KBM-7 (cell line): ENCODE measurements at places on chromosomes 12 and 14.
A peak's percentile ranks its signal among the peaks of the same experiment; 100 is the strongest.

DNA sequence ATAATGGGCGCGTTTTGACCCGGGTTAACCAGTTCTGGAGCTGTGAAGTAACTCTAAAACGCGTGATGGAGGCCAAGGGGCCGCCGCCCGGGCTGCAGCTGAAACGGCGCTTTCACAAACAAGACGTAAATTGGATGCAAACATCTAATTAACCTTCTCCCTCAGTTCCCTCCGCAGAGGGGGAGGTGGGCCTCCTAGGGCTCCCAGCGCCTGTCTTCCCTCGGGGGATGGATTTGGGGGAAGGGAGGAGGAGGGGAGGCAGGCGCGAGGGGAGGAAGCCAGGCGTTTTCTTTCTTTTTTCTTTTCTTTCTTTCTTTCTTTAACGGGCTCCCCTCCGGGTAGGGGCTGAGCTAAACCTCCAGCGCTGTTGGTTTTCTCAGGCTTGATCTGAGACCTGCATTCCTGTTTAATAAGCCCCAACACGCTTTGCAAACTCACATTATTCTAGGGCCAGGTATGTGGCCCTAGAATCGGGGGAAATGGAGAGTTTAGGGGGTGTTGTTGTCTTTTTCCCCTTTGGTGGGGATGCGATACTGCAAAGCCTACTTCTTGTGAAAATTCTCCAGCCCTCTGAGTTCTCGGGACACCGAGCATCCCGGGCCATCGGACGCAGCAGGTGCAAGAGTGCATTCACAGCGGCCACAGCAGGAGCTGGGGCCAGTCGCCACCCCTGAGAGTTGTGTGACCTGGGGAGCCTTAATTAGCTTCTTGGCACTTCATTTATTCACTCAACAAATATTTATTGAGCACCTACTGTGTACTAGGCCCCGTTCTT is 43.6 kb upstream of the LHX5 start:
- DNase-seq = no peak

- DNase-seq = no peak
These were observed 1133.0 kb downstream of the VRK1 start for GRCh38 chr14:97930166-97930565.

DNA sequence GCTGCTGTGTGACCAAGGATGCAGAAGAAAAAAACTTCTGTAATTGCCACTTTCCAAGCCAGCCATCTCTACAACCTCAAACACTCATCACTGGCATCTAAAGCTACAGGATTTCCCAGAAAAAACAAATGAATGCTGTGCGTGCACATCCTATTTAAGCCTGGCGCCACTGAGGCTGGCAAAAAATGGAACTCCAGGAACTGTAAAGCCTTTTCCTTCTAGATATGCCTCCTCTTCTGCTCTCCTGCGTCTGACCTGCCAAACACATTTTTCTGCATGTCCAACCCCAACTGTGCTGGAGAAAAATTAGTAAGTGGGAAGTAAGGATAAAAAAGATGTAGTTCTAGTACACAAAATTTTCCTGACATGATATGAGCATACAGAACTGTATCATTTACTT is 184.9 kb downstream of the ITPR2 start:
- DNase-seq = no peak

GRCh38 chr14:93991212-93991611 is 5.9 kb upstream of the CCDC197 start:
- no peak for DNase-seq

DNA sequence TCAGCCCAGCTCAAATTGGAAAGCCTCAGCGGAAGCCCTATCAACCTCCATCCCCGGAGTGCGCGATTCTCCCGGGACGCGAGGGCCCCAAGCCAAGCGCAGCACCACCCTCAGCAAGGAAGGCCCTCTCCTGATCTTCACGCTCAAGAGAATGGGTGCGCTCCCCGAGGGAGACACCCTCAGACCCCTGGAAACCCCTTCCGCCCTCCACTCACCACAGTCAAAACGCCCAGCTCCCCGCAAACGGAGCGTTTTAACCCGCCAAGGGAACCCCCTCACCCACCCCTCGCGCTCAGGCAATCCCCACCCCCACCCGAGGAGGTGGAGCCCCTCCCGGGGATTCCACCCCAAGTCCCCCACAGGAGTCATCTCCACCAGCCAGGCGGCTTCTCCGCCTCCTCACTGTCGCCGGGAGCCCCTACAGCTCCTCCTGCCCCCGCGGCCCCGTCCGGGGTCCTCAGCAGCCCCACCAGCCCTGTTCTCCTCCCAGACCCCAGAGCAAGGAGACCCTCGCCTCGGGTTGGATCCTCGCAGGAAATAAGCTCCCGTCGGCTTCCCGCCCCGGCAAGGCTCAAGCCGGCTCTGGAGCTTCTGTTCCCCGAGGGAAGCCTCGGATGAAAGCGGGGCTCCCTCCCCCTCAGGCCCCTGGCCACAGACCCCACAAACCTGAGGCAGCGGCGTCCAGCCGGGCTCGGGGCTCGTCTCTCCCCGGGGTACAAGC is 507 bp downstream of the BAZ2A start:
- no peak for DNase-seq

- no peak for DNase-seq
These were observed 272.4 kb downstream of the DPF3 start for GRCh38 chr14:72621387-72622065.

DNA sequence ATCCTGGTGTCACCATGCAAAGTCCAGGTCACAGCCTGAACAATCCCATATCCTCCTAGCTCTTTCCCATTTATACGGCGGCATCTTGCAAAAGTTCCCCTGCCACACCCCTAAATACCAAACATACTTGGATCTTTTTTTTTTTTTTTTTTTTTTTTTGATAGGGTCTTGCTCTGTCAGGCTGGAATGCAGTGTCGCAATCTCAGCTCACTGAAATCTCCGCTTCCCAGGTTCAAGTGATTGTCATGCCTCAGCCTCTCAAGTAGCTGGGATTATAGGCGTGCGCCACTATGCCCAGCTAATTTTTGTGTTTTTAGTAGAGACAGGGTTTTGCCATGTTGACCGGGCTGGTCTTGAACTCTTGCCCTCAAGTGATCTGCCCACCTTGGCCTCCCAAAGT is 451.3 kb downstream of the GLT1D1 start:
- no peak for DNase-seq

DNA sequence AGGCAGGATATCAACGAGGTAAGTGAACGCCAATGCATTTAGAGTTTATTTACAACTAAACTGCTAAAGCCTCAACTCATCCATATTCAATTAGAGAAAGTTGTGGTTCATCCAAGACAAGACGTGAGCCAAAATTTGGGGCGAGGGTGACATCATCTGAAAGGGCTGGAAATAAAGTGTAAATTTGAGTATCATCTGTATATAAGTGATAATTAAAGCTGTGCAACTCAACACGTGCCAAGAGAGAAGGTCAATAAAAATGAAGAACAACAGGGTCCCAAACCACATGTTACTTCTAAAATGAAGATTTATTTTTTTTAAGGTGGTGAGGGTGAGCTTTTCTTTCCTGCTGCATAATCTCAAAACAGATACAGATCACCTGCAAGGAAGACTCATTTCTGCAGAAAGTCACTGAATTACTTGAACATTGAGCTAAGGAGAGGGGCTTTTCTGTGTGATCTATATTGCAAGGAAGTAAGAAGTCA is 203.6 kb downstream of the EFCAB11 start:
- no peak for DNase-seq

- peak; percentile 49 for DNase-seq
These were observed 845 bp upstream of the RARG start for GRCh38 chr12:53232646-53233461.

DNA sequence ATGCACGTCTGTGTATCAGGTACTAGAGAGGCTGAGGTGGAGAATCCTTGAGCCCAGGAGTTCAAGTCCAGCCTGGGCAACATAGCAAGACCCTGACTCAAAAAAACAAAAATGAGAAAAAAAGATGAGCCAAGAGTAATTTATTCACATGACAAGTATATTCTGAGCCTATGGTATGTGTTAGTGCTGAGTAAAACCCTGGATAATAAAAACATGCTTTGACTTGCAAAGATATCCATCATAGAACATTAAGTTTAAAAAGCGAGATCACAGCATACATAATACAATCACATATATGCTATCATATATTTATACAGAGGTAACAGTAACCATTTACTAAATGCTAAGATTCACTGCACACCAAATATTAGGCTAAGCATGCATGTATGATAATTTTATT is 23.9 kb upstream of the SLC10A1 start:
- DNase-seq = no peak

DNA sequence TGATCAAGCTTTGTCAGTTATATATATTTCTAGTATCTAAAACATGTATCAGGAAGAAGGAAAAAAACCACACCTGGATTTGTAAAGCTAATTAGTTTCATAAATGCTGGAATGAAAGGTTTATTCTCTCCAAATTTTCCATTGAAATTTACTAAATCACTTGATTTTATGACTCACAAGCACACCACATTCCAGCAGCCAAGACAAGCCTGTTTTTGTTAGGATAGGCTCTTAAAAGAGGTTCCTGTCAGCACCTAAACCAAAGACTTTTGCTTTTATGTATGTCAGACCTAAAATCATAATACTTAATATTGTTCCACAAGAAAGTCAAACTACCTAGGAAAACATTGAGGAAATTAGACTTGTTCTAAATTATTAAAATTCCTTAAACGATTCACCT is 85.3 kb upstream of the PAWR start:
- DNase-seq = no peak

DNA sequence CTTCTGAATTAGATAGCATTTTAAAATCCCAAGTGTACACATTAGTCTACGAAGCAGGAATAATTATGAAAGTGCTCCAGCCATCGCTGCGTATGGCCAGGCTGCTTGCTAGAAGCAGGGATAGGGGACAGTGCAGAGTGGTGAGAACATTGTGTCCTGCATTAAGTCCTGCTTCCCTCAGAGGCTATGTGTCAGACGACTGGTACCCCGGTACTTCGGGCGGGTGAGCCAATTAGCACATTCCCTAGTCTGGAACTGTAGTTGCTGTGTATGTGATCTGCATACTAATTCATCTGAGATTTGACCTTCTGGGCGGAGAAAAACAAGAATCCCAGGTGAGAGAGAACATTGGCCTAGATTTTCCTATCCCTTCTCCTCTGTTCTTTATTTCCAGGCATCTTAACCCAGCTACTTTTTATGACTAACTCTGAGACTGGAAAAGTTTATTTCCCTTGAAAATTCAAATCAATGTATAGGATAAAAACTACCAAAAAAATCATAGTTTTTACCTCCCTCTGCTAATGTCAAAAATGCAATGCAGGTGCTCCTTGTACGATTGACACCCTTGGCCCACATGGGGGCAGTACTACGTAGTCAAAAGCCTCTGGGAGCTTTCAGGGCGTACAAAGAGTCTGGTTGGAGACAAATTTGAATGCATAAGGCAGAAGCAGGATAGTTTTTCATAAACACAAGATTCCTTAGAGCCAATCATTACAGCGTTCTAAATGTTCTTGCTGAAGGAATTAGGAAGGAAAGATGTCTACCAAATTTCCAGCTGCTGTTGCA is 764.3 kb downstream of the NOVA1 start:
- peak; percentile 8 for DNase-seq

DNA sequence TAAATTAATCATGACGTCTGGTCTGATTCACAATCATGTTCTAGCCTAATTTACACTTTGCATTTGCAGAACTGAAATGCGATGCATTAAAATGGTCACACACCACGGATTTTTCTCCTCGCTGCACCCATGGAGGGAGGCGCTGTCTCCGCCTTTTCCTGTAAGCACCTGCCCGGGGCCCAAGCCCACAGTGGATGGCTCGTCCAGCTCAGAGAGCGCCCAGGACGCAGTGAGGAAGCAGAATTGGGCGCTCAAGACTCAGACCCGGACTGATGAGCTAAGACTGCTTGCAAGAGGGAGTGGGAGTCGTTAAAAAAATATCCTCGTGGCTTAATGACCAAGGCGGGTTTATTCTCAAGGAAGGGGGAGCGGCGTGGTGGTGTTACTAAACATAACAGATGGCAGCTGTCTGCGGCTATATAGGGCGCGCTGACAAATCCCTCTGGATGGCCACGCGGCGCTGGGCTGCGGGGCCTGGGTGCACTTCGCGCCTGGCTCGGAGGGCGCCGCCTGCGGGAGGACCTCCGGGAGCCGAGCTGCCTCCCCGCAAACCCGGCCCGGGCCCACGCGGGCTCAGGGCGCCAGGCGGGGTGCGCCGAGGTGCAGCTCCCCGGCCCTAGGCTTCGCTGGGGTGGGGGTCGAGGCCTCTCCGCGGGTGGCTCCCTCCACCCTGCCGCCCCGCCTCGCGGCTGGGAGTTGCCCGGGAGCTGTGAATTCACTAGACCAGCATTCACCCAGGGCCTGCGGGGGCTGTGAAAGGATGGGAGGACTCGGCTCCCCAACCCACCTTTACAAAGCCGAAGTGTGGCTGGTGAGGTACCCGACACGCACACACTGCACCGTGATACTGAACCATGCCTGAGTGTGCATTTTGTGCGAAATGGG is 78.7 kb downstream of the PPM1A start:
- DNase-seq = no peak

DNA sequence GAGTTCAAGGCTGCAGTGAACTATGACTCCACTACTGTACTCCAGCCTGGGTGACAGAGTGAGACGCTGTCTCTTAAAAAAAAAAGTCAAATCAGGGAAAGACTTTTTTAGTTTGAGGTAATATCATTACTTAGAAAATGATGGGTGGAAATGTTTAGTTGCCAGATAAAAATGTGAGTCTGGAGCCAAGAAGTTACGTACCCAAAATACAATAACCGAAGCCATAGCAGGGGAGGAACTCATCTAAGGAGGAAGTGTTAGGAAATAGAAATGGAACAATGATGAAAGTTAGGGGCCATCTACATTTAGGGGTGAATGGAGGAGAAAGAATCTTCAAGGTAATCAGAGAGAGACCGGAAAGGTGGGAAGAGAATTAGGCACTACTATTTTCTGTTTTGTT is 98.8 kb downstream of the DACT1 start:
- DNase-seq = no peak

DNA sequence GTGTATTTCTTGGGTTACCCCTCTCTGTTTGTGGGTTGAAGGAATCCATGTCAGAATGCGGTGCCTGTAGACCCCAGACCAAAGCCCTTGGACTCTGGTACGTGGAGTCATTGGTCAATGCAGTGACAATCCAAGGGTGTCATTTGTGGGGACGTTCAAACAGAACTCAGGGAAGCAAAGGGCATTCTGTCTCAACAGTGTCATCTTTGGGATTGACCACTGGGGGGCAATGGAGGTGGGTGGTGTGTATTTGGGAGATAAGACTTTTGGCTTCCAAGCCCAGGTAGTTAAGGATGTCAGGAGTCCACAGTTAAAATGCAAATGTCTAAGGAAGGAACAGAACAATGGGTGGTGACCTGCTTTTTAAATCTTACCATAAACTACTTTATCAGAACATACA is 54.6 kb upstream of the CCDC175 start:
- peak; percentile 15 for DNase-seq

GRCh38 chr14:76639606-76640229 is 121.5 kb upstream of the VASH1 start:
- DNase-seq = no peak

- peak; percentile 70 for DNase-seq
These were observed 3.4 kb downstream of the APOLD1 start for GRCh38 chr12:12788675-12789368.

- no peak for DNase-seq
These were observed 926.6 kb downstream of the VRK1 start for GRCh38 chr14:97723819-97724218.

- DNase-seq = no peak
These were observed 3.0 kb upstream of the NPFF start for GRCh38 chr12:53510181-53510812.
